Fibroblast of lung (primary cell): ENCODE measurements at places on chromosomes 1 and 21. TPM values are rescaled to one million over a fixed set of nuclear protein-coding genes. Genes with fewer than 3 reads are reported as not detected.

DNA sequence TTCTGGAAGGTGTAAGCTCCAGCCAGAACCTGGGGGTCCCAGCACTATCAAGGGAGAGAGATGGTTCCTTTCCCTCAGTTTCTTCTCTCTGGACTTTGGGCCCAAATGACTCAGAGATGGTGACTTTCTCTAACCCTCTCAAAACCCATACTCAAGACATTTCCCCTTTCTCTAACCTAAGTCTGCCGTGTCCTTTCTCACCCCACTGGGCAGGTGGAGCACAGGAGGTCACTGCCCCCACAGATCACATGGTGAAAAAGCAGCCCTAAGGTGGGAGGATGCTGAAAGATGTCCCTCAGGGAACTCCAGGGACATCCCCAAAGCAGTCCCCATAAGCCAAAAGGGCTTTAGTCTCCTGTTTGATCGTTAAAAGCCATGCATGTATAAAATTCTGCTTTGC lies 173.7 kb downstream of the HIVEP3 start:
- DNase-seq: no peak

DNA sequence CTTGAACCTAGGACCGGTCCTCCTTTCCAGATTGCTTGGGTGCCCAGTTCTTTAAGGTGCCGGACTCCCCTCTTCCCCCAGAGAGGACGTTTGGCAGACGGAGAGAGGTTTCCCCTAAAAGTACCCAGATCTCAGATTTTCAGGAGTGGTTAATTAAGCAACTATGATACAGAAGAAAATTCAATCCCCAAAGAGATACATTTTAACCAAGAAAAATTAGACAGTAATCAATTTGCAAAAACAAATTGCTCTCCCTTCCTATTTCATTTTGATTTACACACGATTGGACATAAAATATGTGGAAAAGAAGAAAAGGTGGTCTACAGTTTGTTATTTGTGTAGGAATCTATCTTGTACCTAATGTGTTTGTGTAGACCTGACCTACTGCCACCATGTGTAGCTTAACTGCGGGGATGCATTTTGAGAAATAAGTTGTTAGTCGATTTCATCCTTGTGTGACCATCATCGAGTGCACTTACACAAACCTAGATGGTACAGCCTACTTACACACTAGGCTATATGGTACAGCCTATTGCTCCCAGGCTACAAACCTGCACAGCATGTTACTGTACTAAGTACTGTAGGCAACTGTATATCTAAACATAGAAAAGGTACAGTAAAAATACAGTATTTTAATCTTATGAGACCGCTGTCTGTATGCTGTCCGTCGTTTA lies 755 bp downstream of the RPAP2 start:
- DNase-seq: peak; percentile 21

DNA sequence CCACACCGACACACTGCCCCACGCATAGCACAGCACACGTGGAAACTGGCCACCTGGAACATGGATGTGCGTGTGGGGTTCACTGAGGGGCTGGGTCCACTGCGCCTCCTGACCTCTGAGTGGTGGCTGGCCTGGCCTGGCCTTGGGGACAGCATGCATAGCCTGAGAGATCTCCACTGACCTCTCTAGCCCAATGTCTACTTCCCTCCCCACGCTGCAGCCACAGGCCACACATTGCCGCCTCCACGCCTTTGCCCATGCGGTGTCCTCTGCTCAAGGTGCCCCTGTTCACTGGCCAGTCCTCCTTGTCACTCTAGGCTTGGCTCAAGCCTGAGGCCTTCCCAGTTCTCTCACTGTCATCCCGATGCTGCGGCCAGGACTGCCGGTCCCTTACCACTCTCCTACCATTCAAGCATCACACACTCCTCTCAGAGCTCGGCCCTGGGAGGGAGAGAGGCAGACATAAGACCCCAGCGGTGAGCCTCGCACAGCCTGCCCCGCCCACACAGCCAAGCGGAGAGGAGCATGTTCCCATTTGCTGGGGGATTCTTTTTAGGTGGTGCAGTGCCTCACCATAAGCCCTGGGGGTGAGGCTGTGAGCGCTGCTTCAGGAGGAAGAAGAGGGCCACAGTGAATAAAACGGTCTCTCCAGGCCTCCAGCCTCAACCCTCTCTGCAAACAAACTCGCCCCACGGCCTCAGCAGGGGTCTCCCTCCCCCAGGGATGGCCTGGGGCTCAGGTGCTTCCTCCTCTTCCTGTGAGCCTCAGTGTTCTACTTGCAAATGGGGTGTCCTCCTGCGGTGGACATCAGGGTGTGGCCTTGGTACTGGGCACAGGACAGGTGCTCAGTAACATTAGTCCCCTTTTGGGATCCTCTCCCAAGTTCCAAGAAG lies 80.8 kb downstream of the DMRTB1 start:
- no peak for DNase-seq

Gene SERTAD4
- polyA plus RNA-seq: 0.87 and 7.6 TPM in 2 replicates

Gene LEMD1
- not detected in 2 replicates for polyA plus RNA-seq

DNA sequence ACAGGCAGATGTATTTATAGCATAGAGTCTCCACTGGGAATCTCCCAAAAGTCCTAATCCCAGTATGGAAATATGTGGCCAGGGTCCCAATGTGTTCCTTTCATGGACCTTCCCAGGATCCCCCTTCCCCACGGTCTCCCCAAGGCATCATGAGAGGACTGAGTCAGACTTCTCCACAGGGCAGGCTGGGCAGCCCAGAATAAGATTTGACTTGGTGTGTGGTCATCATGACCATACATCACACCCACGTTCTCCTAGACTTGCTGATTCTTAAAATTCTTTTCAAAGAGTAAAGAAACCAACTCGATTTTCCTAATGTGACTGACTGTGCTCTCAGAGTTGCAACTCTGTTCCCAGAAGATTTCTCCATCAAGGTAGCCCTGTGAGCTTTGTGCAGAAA lies 93.9 kb upstream of the CD34 start:
- DNase-seq: no peak

- peak; percentile 95 for DNase-seq
Measured at GRCh38 chr1:112575154-112575804, 43.7 kb downstream of the ST7L start.
